ENCODE measurements at places on chromosomes 2 and 18.
A peak's percentile ranks its signal among the peaks of the same experiment; 100 is the strongest.

- DNase-seq: no peak
Observed at GRCh38 chr2:158567208-158567607, 110.5 kb downstream of the PKP4 start.

- DNase-seq: no peak
Observed at GRCh38 chr2:122145856-122146255, 390.4 kb downstream of the TSN start.

GRCh38 chr2:64819774-64820688, 166.3 kb upstream of the SERTAD2 start:
- peak; percentile 35 for DNase-seq

GRCh38 chr18:8799001-8799400, 93.6 kb downstream of the MTCL1 start:
- no peak for DNase-seq

DNA sequence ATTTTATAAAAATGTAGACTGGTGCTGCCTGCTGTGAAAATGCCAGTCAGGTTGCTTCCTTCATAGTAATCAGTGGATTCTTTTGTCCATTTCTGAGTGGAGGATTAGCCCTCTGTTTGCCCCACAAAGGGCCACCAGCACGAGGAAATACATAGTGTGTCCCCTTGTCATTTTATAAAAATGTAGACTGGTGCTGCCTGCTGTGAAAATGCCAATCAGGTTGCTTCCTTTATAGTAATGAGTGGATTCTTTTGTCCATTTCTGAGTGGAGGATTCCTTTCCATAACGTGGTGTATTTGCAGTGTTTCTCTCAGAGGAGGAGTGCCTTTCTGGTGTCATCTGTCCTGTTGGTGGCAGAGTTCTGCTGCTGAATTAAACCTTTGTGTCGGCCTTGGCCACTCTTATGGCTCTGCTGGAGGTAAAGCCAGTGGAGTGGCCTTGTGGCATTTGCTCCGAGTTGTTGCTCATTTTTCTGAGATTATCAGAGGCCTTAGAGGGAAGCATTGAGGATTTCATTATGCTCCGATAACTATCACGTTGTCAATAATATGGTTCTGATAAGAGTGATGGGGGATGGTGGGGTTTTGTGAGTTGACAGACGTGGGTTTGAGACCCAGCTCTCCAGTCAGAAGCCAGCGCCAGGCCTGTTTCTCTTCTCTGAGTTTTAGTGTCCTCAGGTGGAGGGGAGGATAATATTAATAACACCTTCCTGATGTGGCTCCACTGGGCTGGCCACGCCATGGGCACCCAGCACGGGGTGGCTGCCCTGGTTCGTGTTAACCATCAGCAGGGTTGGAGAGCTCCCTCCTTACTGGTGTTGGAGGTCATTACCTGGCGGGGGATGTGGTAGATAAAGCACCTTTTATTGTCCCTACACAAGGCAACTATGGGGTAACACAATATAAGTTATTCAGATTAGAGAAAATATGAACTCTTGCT, 96.6 kb downstream of the NEDD4L start:
- DNase-seq: no peak
